NCI-H1105 (cell line): ENCODE measurements at places on chromosomes 12 and 14.
A peak's percentile ranks its signal among the peaks of the same experiment; 100 is the strongest.

- peak; percentile 36 for DNase-seq
These were observed 173.8 kb upstream of the MIS18BP1 start for GRCh38 chr14:45426685-45427282.

DNA sequence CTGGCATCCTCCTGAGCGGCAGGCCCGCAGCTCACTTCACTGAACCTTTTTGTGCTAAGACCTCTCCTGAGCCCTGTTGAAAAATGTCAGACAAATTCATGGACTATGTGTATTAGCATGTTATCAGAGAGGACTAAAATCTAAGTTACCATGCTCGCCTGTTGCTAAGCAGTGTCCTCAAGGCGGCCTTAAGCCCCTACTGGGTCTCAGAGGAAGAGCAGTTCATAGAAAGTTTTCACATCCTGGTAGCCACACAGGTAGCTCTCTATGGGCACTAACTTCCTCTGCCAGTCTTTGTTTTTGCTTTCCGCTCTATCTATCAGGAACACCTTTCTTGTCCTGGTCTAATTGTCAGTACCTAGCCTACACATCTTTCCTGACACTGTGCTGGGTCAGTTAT, 306.6 kb upstream of the MIS18BP1 start:
- no peak for DNase-seq

GRCh38 chr12:116892349-116893140, 11.3 kb upstream of the HRK start:
- no peak for DNase-seq

DNA sequence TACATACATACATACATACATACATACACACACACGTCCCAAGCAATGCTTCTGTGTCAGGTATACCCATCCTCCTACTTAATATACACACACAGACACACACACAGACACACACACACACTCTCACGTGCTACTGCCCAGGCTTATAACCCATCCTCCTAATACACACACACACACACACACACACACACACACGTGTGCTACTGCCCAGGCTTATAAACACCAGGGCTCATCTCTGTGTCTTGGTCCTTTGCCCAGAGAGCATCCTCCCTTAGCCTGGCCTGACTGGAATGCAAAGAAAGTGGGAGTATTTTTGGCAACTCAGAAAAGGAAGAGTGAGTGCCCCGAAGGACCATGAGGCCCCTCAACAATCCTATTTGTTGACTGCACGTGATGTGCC, 129.0 kb downstream of the RBM19 start:
- no peak for DNase-seq

GRCh38 chr12:51517800-51518199, 73.2 kb upstream of the SCN8A start:
- DNase-seq, result no peak
